Activated CD4-positive, alpha-beta memory T cell treated with anti-CD3 and anti-CD28 coated beads for 36 hours (primary cell): ENCODE measurements at places on chromosomes 3 and 15.

DNA sequence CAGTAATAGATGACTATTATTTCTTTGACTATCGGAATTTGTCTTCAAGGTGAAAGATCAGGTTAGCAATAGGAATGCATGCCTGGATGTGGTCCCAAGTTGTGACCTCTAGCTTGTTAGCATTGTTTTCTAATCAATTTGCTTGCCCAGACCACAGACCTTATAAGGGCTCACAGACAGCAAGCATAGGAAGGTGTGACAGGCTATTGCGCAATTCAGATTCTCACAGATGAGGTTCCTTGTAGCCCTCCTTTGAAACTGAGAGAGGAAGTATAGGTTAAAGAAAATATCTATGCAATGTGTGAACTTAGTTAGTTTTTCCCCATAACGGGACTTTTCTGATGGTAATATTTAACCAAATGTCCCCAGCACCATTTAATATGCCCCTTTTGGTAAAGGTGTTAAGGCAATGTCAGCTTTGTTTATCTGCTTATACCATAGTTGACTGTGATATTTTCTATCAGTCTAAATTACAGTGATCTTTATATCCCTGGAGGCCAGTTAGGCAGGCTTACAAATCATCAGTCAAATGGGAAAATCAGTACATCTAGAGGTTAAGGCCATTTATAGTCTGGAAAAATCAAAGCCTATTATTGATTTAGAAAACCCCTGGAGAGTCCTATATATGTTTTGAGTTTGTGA lies 168.1 kb upstream of the MBNL1 start:
- peaks cover 5% of the 10 kb centered on the region for H3K4me1 ChIP-seq
- no peaks in the 10 kb centered on the region for H3K27me3 ChIP-seq
- no peak for DNase-seq

DNA sequence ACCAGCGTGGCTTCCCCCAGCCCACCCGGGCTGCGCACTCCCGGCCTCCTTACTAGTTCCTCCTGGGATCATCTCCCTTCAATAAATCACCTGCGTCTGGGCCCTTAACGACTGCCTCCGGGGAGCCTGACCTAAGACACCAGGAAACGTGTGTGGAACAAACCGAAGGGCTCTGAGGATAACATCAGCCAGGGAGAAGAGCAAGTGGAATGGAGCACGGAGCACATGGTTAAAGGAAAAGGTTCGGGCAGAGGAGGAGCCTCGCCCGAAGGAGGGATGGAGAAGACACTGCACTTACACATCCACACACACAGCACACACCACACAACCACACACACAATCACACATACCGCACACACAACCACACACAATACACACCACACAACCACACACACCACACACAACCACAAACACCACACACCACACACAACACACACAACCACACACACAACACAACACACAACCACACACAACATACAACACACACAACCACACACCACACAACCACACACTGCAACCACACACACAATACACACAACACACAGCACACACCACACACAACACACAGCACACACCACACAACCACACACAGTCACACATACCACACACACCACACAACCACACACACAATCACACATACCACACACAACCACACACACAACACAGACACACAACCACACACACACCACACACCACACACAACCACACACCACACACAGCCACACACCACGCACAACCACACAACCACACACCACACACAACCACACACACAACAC lies 24.7 kb downstream of the CPN2 start:
- no peak overlapping the region for H3K27ac ChIP-seq
- no peak for DNase-seq

- no peak overlapping the region for H3K4me3 ChIP-seq
- no peaks in the 10 kb centered on the region for H3K36me3 ChIP-seq
- H3K4me1 ChIP-seq = no peaks in the 10 kb centered on the region
- H3K27me3 ChIP-seq = no peaks in the 10 kb centered on the region
- DNase-seq = no peak
Observed at GRCh38 chr15:33730815-33731214, 237.5 kb upstream of the CHRM5 start.

DNA sequence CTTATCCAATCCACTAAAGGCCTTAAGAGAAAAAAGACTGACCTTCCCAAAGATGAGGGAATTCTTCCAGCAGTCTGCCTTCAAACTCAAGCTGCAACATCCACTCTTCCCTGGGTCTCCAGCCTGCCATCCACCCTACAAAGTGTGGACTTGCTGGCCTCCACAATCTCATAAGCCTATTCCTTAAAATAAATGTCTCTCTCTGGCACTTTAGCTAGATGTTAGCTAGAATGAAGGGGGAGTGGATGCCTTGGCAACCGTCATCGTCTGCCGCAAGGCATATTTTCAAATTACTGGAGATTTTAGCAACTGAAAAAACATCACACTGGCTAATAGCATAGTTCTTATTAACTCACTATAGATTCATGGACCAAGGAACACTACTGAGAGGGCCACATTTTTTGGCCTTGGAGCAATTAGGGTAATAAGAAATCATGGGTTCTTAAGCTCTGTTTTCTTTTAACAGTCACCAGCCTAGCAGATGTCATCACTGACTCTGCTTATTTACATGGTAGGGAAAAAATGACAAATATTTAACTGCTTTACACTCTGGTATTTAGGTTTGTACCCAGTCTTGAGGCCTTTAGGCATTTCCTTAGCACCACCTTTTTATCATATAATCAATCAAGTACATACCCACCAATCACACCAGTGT lies 245.3 kb downstream of the MYRIP start:
- H3K27me3 ChIP-seq = no peaks in the 10 kb centered on the region
- DNase-seq = no peak
- no peak overlapping the region for H3K4me3 ChIP-seq
- H3K27ac ChIP-seq = no peak overlapping the region

DNA sequence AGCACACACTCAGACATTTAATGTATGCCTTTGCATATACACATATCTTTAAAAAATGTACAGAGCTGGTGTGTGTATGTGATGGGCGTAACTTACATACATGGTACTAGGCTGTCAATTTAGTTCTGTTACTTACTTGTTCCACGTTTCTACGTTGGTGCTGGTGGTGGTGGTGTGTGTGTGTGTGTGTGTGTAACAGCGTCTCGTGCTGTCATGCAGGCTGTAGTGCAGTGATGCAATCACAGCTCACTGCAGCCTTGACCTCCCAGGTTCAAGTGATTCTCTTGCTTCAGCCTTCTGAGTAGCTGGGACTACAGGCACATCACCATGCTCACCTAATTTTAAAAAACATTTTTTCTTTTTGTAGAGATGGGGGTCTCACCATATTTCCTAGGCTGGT lies 64.2 kb downstream of the ISG20 start:
- H3K27ac ChIP-seq = no peak overlapping the region
- no peak for DNase-seq
- no peak overlapping the region for H3K4me3 ChIP-seq
- H3K4me1 ChIP-seq = peaks cover 11% of the 10 kb centered on the region
- H3K36me3 ChIP-seq = no peaks in the 10 kb centered on the region

DNA sequence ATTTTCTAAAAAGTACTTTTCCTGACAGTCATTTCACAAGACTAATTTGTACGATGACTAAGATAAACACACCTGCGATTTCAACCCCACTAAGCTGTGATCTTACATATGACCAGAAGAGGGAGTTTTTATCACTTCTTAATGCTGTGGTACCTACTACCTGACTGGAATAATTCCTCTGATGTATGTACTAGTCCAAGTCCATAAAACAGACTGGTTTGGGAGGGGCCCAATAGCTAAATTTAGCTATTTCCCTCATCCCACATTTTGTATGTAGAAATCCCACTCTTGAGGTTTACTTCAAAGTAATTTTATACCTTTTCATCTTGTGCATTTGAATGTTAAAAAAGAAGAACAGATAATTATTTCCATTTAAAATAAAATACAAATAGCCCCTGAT lies 49.7 kb upstream of the SCAANT1 start:
- H3K27me3 ChIP-seq = no peaks in the 10 kb centered on the region
- DNase-seq = no peak

- peaks cover 4% of the 10 kb centered on the region for H3K27me3 ChIP-seq
- H3K27ac ChIP-seq = no peak overlapping the region
- H3K4me3 ChIP-seq = no peak overlapping the region
- H3K36me3 ChIP-seq = peaks cover 2% of the 10 kb centered on the region
- DNase-seq = no peak
Observed at GRCh38 chr15:56086566-56086965, 93.2 kb upstream of the NEDD4 start.

DNA sequence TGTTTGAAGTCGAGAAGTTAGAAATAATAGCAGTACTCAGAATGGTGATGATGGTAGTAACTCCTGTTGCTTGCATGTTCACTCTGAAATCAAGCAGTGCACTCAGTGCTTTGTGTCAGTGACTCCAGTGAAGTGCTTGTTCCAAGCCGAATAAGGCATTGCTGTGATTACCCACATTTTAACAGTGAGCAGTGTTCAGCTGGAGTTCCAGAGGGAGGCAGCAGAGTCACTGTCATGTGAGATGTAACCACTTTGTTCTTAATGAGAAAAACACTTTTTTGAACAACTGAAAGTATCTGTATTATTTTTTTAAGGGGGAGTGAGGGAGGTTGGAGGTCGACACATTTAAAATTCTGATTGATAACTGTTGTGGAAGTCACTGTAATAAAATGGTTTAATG lies 3.7 kb downstream of the MDFIC2 start:
- no peaks in the 10 kb centered on the region for H3K4me1 ChIP-seq
- no peak for DNase-seq
- no peak overlapping the region for H3K27ac ChIP-seq
- no peak overlapping the region for H3K4me3 ChIP-seq
- no peaks in the 10 kb centered on the region for H3K27me3 ChIP-seq

DNA sequence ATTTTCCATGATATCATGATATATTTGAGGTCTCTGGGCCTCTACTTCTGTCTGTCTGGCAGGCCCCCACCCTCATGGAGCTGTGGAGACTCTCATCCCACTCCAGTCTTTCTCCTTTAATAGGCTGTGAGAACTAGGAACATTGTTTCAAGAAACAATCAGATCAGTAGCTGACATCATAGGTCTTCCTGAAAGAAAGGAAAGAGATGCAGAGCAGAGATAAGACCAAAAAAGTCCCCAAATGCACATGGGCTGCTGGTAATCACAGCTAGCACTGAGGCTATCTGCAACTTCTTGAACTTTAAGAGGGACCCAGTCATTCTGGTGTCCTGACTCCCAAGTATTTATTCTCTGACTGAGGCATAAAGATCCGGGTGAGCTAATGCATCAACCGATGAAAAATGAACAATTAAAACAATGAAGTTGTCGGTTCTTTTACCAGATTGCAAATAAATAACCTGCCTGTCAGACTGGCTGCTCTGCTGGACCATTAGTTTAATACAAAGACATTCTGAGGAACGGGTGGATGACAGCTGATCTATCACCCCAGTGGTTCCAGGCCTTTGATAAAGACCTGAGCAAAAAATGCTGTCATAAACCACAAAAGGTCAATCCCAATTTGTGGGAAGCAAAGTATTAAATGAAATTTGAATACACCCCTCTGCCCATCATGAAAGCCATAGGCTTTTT lies 780.8 kb upstream of the GOLIM4 start:
- no peaks in the 10 kb centered on the region for H3K27me3 ChIP-seq
- H3K27ac ChIP-seq = no peak overlapping the region
- no peaks in the 10 kb centered on the region for H3K36me3 ChIP-seq

DNA sequence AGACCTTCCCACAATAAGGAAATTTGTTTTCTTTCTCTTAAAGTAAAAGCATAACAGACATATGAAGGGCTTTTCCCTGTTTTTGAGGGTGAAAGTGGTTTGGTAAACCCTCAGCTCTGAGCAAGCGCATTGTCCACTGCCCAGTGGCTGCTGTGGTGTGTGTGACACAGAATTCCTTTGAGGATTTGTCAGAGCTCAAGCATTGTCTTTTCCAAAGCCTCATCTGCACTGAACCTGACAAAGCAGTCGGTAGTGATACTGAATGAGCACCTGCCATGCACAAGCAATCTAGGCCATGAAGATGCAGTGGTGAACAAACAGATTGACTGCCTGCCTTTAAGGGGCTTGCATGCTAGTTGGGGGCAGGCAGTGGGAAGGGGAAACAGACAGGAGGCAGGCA lies 128.3 kb downstream of the PLCL2 start:
- no peak overlapping the region for H3K4me3 ChIP-seq
- no peak for DNase-seq
- H3K4me1 ChIP-seq = peaks cover 18% of the 10 kb centered on the region
- peaks cover 21% of the 10 kb centered on the region for H3K36me3 ChIP-seq

GRCh38 chr15:63384906-63385305 lies 3.3 kb upstream of the CA12 start:
- no peak overlapping the region for H3K27ac ChIP-seq
- DNase-seq = no peak
- peaks cover 23% of the 10 kb centered on the region for H3K4me1 ChIP-seq
- H3K36me3 ChIP-seq = no peaks in the 10 kb centered on the region
- no peak overlapping the region for H3K4me3 ChIP-seq

DNA sequence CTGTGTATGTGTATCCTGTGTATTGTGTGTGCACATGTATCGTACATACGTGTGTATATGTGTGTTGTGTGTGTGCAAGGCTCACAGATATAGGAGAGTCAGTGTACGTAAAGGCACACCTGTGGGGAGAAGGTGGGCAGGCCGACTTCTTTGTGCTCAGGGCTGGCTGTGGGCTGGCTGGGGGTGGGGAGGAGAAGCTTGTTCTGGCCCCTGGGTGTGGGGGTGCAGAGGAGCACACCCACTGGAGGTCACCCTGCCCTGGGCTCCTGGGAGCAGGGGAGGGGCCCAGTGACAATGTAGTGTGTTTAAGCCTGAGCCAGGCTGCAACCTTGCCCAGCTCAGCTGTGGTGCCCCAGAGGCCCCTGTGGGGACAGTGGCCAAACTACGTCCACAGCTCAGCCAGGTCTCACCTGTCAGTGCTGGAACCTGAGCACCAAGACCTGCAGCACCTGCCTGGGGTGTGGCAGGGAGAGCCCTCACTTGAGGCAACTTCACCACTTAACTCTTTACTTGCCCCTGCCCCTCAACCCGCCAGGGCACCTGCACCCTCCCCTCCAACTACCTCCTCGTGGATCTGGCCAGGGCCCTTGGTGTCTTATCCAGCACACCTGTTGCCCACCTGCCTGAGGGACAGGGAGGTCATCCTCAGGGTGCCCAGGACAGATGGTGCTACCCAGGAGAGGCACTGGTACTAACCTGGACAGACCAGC lies 2.6 kb upstream of the HHATL start:
- H3K4me1 ChIP-seq = no peaks in the 10 kb centered on the region
- H3K36me3 ChIP-seq = no peaks in the 10 kb centered on the region

DNA sequence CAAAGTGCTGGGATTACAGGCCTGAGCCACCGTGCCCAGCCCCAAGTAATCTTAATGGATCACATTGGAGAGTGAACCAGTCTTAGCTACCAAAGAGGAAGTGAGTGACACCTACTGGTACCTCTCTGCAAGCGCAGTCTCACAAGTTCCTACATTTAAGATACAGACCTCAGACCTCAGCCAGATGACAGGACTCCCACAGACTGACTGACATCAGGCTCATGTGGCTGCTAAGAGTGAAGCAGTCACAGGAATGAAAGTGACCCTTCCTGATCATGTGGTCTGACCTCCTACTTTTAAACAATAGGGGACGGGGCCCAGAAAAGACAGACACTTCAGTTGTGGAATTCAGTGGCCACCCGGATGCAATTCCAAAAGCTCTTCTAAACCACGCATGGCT lies 36.3 kb upstream of the GNB5 start:
- no peaks in the 10 kb centered on the region for H3K27me3 ChIP-seq
- no peak overlapping the region for H3K27ac ChIP-seq
- H3K36me3 ChIP-seq = no peaks in the 10 kb centered on the region
- DNase-seq = peak; percentile 81
